ENCODE measurements at places on chromosomes 16 and 17.

- no peak for DNase-seq
These were observed 597.4 kb upstream of the CDH5 start for GRCh38 chr16:65769055-65769465.

- DNase-seq = no peak
These were observed 183.7 kb downstream of the FOXL1 start for GRCh38 chr16:86762095-86762494.

DNA sequence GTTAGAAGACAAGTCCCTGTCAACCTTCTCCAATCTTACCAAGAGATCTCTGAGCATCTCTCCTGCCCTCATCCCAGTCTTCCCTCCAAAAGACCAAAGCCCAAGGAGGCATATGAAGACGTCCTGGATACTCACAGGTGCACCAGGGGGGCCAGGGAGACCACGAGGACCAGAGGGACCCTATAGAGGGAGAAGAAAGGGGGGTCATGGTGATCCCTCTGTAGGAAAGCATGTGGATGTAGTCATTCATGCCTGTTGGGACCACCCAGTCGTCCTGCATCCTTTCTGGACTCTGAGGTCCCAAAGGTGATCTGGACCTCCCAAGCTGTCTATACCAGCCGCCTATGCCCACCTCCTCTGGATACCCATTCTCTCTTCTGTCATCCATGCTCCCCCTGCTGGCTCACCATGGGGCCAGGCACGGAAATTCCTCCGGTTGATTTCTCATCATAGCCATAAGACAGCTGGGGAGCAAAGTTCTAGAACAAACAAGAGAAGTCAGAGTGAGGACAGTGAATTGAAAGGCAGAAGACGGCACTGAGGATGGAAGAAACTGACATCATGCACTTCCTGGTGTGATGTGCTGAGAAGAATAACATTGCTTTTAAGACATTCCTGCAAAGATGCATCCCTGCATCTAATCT, 3.3 kb downstream of the COL1A1 start:
- DNase-seq = peak; percentile 62

DNA sequence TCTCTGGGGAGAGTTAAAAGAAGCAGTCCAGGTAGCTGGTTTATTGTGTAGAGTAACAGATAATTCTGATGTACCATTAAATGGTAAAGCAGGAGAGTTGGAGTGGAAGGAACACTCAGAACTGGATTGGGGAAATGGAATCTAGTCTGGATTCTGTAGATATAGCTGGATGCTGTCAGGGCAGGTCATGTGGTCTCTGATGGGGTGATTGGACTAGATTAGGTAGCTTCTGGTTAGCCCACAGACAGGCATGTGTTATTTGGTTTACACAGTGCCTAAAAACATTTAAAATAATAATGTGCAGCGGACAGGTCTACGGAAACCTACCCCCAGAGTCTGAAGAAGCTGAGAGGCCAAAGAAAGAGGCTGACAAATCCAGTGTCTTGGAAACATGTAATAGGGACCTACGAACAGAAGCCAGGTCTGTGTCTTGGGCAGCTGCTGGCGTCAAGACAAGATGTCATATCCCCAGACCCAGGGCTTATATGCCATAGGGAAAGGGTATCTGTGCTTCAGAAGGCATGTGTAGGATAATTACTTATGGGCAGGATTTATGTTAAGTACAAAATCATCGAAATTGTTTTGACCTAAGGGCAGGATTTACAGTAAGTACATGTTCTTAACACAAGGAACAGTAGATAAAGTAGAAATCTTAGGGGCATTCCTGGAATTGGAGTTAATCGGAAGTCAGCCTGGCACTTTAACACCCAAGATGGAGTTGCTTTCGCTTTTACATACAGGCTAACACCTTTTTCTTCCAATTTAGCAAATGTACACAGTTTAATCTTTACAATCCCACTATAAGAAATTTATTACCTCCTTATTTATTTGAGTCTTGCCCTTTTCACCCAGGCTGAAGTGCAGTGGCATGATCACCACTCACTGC, 12.4 kb downstream of the LUC7L3 start:
- no peak for DNase-seq

GRCh38 chr16:17177959-17178905, 292.5 kb downstream of the XYLT1 start:
- no peak for DNase-seq

Data from NCI-H69 (cell line).